ENCODE measurements at places on chromosomes 6 and 20. TPM values are rescaled to one million over a fixed set of nuclear protein-coding genes. Genes with fewer than 3 reads are reported as not detected.

DNA sequence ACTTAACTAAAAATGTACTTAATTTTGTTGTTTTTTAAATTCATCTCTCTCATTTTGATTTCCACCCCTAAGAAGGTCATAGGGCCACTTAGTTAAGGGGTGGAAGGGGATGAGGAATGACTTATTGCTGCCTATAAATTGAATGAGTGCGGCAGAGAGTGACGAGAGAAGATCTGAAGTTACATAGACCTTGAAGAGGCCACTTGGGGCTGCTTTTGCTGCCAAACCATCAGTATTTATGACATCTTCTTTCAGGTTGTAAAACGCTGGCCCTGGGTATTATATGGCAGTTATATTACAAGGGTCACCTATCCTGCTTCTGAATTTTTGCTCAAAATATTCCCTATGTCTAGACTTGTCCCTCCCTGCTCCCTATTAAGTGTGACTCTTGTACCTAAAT lies 119.6 kb upstream of the RIMS1 start:
- DNase-seq, result no peak

GRCh38 chr6:124539096-124539495 lies 423.1 kb upstream of the RNF217 start:
- no peak for DNase-seq

DNA sequence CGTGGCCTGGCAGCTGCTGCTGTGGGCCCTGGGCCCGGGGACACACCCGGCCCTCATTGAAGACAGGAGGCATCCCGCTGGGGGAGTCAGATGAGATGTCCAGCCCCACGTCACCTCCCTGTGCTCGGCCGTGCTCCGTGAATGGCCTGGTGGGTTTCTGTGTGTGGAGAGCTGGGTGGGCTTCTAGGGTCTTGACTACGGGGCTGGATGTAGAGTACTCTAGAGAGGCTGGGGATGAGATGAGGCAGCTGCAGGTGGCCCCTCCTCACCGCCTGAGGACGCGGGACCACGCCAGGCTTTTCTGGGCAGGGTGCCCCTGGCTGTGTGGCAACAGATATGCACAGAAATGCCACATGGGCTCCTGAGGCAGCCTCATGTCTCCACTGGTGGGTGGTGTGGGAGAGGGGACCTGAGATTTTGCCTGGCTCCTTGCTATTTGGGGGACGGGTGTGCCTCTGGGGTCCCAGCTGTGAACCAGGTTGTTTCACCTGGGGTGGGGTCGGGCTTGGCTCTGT lies 8.4 kb upstream of the BHLHE23 start:
- no peak for DNase-seq

GRCh38 chr20:45647441-45648050 lies 16.5 kb upstream of the WFDC9 start:
- no peak for DNase-seq

DNA sequence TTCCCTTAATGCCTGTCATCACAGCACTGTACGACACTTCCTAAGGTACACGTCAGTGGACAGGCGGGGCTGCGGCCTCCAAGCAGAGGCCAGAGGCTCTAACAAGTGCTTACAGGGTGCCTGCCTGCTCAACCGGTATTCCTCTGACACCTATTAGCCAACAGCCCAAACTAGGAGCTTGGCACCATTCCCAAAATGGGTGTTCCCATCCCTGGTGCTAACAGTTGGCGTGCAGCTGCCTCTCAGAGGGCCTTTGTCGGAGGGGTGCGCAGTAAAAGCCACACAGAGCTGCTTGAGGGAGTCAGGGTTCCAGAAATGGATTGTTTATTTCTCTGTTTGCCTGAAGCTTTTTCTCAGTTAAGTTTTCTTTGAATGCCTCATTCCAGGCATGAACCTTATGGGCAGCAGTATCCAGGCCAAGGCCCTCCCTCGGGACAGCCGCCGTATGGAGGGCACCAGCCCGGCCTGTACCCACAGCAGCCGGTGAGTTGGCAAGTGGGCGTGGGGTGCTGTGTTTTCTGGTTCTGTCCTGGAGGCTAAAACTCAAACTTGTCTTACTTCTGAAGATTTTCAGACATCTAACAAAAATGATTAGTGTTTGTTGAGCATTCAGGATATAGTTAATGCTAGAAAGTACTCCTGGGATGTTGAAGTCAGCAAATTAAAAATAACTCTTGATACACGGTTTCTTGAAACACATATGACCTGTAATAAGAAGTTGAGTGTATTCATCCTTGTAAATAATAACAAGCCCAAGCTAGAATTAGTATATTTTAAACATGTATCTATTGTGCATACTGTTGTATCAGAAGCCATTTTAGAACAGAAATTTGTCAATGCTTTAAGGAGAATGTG lies 124.7 kb downstream of the TMEM242 start:
- no peak for DNase-seq

DNA sequence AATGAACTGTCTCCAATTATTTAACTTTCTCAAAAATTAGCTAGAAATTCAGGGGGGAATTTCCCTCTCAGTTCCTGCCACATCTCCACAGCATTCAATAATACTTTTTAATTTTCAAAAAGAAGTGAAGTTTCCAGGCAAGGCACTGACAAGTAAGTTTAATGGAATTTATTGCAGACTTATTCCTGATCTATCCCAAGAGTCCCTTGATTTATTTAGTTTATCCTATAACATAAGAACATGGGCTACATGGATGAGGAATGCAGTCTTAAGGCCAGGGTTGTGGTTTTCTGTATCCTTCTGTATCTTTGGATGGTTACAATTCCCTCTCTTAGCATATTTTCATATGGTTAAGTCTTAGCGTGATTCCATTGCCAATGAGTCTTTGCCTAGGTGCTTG lies 126.5 kb downstream of the TSHZ2 start:
- DNase-seq, result no peak

GRCh38 chr6:72524011-72524645 lies 97.7 kb upstream of the KCNQ5 start:
- no peak for DNase-seq

- no peak for DNase-seq
These were observed 47.6 kb downstream of the FIG4 start for GRCh38 chr6:109738667-109739066.

MUC22 gene
- not detected for total RNA-seq

LRFN2 gene
- total RNA-seq, result not detected

DNA sequence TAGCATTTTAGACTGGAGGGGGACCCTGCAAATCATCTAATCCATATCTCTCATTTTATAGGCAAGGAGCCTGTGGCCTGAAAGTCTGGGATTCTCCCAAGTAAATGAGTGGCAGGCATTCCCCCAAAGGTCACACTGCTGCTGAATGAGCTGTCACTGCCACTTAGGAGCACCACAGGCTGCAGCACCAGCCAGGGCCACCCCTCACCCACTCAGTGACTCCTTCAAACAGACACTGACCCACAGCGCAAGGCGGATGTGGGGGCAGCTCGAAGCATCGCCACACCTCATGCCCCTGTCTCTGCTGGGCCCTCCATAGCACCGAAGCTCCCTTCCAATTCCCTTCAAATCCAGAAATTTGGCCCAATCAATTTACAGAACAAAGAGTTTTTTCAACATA lies 119.9 kb upstream of the ARID1B start:
- DNase-seq, result no peak

DNA sequence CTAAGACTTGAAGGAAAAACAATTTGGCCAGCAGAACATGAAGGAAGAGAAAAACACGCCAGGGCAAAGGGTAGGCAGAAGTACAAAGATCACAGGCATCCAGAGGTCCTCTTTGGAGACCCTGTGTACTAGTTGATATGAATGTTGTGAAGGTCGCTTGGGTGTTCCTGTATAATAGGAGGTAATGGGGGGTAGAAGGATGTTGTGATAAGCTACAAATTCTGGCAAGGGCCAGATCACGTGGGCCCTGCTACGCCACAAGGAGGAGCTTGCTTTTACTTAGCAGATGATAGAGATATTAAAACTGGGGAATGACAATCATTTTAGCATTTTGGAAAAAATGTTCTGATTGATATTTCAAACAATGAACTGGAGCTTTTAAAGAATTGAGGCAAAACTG lies 878 bp upstream of the HLA-DMA start:
- DNase-seq, result no peak

BPIFA2 gene
- not detected for total RNA-seq

DNA sequence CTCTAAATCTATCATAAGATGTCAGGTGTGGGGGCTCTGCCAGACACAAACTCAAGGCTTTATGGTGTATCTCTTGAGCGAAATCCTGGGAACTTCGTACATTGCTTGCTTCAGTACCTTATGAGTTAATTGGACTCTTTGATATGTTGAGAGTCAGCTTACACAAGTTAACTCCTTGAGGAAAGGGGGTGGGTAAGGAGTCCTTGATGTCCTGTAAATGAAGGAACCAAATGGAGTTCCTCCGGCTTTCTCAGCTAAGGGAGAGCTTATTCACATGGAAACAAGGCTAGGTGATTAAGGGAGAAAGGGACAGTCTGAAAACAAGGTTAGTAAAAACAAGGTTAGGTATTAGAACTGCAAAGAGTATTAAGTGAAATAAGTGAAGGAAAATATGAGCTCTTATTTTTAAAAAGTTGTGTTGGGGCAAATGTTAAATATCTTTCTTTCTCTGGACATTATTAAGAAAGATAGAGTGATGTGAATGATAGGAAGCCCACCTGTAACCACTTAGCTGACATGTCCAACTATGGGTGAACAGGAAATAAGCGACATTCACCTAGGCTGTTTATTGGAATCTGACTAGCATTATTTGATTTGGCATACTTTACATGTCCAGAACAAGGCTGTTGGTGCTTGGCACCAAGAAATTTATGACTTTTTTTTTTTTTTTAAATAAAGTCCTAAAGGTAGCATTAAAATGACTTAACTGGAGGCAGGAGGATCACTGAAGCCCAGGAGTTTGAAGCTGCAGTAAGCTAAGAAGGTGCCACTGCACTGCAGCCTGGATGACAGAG lies 26.5 kb downstream of the GTF2H5 start:
- no peak for DNase-seq

DNA sequence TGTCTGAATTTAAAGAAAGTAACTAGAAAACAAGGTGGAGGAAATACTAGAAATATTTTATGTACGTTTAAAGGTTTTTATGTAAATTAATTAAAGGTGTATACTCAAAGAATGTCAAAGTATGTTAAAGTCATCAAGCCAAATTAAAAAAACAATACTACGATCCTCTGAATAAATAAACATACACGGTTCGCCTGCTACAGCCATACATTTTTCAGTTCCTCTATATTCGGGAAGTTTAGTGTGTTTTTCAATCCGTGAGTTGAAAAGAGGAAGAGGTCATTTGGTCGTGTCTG lies 626 bp downstream of the STX7 start:
- no peak for DNase-seq

GRCh38 chr6:35016502-35017321 lies 124.4 kb downstream of the TCP11 start:
- no peak for DNase-seq

ACTL10 gene
- total RNA-seq, result 1.9 TPM

DNA sequence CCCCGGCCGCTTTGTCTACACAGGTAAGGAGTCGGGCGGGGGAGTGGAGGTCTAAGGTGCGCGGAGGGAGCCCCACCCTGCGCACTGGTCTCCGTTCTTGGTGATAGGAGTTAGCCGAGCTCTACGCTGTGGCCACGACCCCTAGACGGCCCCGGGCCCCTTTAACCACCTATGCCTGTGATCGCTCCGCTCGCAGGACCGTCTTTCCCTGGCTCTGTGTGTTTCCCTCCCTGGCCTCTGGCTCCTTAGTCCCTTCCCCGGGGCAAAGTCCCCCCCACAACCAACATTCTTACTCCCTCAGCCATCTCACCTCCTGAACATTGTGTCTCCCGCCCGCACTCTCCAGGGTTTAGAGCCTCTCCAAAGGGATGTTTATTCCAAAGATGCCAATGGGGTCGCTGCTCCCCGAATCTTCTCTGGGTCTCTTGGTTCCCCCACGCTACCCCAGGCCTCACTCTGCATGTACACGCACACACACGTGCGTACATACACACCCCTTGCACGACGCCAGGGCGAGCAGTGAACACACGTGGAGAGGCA lies 50.4 kb downstream of the CPXM1 start:
- no peak for DNase-seq

GRCh38 chr6:119541132-119541905 lies 191.8 kb upstream of the MAN1A1 start:
- no peak for DNase-seq

GRCh38 chr6:121816361-121816760 lies 380.9 kb downstream of the GJA1 start:
- no peak for DNase-seq

CDH4 gene
- total RNA-seq, result 0.56 TPM

DNA sequence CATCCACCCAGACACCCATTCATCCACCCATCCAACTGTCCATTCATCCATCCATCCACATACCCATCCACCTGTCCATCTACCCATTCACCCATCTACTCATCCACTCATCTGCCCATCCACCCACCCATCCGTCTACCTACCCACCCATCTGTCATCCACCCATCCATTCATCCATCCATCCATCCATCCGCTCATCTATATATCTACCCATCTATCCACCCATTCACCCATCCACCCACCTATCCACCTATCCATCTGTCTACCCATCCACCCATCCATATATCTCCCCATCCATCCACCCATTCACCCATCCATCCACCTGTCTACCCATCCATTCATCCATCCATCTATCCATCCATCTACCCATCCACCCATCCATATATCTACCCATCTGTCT lies 30.7 kb downstream of the ARMC2 start:
- no peak for DNase-seq

- DNase-seq, result no peak
These were observed 22.2 kb upstream of the ATXN1 start for GRCh38 chr6:16783509-16783908.

MAP1LC3A gene
- 58.2 TPM for total RNA-seq

DNA sequence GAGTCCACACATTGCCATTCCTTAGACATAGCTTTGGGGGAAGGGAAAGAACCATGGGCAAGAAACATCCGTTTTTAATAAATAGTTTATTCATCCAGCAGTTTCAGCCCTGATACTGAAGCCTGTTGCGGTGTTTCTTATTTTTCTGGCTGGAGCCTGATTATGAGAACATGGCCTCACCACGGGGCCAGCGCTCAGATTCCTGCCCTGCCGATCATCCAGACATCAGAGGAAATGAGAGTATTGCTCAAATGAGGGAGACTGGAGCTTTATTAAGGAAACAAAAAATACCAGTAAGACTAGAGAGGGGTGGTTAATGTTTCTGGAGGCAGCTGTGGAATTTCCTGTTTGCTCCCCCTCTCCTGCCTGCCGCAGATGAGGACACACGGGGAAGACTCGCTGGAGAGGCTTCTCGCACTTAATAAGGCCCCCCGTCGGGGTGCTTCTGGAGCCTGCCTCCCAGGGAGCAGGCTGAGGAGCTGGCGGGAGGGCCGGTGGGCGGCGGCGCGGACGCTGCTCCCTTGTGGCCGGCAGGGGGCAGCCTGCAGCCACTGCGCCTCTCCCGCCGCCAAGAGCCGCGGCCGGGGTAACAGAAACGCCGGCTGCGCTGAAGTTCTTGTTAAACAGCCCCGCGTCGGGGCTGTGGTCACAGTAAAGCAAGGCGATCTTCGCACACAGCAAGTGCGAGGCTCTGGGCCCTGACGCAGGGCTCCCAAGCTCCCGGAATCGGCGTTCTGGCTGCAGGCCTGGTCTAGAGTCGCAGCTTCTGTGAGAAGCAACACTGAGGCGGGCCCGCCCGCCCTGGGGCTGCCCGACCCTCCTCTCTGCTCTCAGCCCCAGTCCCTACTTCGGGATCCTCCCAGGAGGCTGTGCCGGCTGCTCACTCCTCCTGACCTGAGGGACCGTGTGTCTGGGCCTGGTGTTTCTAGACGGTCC lies 17.5 kb downstream of the LEMD2 start:
- no peak for DNase-seq

GRCh38 chr6:133359256-133359655 lies 118.1 kb downstream of the EYA4 start:
- no peak for DNase-seq

- no peak for DNase-seq
These were observed 33.6 kb downstream of the CDK19 start for GRCh38 chr6:110781522-110782214.

- DNase-seq, result no peak
These were observed 3.5 kb upstream of the HTR1B start for GRCh38 chr6:77466451-77467437.
